GM12891 (cell line): ENCODE measurements at places on chromosomes 1 and 21.

DNA sequence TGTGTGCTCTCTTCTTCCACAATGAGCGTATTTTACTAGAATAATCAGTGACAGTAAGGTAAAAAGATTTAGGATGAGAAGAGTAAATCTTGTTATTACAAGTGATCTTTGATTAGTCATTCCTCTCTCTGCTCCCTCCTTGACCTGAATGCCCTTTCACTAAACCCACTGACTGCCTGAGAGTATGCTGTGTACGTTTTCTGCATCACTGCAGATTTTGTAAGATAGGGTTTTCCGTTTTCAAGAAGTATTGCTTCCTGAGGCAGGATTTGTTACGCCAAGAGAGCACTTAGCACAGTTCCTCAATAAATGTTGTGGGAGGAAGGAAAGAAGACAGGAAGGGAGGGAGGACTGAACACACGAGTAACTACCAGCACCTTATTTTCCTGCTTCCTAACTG, 7.7 kb upstream of the LAMB3 start:
- DNase-seq, result no peak

- DNase-seq, result no peak
Observed at GRCh38 chr21:46188226-46189212, 4.3 kb upstream of the SPATC1L start.

DNA sequence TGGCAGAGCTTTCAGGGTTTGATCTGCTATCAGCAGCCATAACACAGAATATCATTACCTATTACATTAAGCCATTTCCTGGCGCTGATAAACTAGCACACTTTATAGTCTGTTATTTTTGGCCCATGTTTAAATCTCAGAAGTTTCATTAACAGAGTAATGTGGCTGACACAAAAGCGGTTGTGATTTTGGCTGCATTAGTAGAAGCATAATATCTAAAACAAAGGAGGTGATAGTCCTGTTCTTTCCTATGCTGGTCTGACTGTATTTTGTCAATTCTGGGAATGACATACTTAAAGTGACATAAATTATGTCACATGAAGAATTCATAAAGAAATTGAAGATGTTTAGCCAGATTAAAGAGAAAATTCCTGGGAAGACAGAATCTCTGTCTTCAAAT, 151.3 kb upstream of the KCND3 start:
- DNase-seq, result no peak

- no peak for DNase-seq
Observed at GRCh38 chr21:44432841-44433790, 22.2 kb upstream of the LRRC3 start.

DNA sequence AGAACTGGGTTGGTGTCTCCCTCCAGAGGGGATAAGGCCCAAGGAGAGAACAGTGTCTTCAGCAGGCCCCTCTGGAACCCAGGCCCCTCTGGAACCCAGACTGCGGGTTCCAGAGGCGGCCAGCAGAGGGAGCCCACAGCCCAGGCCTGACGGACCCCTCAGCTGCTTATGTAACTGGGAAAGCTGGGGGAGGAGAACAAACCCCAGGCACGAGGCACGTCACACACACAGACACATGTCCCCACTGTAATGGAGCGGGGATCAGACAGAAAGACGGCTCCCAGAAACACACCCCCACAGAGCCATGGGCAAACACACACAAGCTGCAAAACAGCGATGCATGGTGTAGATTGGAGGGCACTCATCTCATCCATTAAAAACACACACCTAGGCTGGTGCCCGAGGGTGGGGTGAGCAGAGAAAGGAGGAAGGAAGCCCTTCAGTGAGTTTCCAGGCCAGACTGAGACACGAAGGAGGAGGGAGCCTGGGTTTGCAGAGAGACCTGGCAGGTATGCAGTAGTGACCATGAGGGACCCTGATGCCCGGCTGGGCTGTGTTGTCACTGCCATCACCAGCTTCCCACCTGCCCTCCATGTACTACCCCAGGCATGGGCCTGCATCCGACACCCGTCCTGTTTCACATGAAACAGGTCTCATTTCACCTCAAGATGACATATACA, 2.8 kb upstream of the IGSF8 start:
- peak; percentile 82 for DNase-seq

DNA sequence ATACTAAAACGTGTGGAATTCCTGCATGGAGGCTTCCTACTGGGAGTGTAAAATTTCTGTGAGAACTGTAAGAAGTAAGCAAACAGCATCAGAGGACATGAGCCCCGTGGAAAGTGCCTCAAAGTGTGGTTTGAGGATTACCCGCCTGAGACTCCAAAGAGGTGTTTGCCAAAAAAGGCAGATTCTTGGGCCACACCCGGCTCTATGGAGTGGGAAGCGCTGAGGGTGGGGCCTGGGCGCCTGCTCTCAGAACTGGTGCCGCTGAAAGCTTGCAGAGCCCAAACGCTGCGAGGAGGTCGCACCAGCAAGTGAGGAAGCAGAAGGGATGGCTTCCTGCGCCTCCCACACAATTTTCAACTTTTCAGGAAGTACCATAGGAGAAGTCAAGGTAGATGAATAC, 43.0 kb upstream of the PSEN2 start:
- DNase-seq, result no peak
